CD4-positive, alpha-beta T cell treated with Interleukin-12 subunit alpha and Interleukin-12 subunit beta, for 1 hour (primary cell): ENCODE measurements at places on chromosomes 5 and 9.

GRCh38 chr9:135883410-135884089 is 23.8 kb downstream of the CAMSAP1 start:
- DNase-seq, result no peak

- no peak for DNase-seq
Measured at GRCh38 chr9:95089257-95090022, 228.1 kb downstream of the FANCC start.

GRCh38 chr5:156361436-156362109 is 34.6 kb downstream of the SGCD start:
- no peak for DNase-seq

DNA sequence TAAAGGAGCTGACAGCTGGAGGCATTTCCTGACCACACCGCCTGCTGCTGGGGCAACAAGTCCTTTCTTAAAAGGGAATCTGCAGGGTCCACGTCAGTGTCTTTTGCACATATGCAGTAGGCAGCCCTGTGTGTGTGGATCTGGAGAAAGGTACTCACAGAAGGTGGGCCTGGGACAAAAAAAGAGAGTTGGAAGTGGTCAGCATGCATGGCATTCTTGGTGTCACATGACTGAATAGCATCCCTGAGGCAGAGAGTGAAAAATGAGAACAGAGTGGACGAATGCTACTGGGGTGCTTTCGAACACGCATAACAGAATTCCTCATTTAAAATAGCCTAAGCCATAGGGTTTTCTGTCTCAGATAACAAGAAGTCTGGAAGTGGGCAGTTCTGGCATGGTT is 47.0 kb downstream of the DNAJC21 start:
- no peak for DNase-seq

- DNase-seq, result no peak
Measured at GRCh38 chr9:89843591-89843990, 238.8 kb downstream of the GADD45G start.
